ENCODE measurements at places on chromosomes 16 and 17. TPM values are rescaled to one million over a fixed set of nuclear protein-coding genes. Genes with fewer than 3 reads are reported as not detected.

DNA sequence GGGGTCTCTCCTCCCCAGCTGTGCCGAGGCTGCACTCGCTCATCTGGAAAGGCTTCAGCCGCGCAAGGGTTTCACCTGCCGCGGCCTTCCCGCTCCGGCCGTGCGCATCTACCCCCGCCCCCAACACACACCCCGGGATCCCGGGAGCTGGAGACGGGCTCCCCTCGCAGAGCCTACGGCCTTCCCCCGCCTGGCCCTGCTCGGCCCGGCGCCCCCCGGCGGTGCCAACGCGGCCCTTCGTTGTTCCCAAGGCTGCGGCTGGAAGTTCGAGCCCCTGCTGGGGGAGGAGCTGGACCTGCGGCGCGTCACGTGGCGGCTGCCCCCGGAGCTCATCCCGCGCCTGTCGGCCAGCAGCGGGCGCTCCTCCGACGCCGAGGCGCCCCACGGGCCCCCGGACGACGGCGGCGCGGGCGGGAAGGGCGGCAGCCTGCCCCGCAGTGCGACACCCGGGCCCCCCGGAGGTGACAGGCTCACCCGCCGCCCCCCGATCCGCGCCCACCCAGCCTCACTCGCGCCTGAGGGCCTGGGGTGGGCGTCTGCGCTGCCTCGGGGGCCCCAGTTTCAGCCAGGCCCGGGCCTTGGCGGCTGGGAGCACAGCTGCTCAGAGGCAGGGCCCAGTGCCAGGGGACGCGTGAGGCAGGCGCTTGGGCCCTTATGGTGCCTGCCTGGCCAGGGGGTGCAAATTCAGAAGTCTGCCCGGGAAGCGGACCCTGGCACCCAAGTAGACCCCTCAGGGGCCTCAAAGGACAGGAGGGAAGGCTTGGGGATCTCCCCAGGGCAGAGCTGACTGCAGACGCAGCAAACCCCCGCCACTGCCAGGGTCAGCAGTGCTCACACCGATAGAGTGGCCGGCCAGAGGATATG lies 11.2 kb downstream of the GALK1 start:
- DNase-seq: peak; percentile 48

GRCh38 chr17:51046514-51047384 lies 73.9 kb downstream of the SPAG9 start:
- DNase-seq: peak; percentile 38

- DNase-seq: no peak
These were observed 13.4 kb downstream of the ABCA8 start for GRCh38 chr17:68941761-68942160.

- DNase-seq: no peak
These were observed 9.1 kb upstream of the MMD start for GRCh38 chr17:55430541-55431288.

DNA sequence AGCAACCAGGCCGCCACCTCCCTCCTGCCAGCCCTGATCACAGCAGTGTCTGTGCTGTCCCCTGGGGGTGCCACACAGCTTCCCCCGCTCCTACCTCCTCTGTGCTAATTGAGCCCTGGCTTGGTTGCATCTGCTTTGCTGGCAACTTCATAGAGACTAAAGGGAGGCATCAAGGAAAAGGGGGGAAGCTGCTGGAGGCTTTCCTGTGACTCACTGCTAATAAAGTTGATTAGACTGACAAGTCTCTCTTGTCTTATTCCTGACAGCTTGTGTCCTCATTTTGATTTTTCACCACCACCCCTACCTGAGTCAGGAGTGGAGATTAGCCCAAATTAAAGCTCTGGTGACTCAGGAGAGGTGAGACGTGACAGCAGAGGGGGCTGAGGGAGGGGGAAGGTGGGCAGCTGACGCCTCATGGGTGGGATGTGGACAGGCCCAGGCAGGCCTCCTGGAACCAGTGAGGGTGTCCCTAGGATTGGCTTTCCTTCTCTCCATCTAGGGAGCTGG lies 310.0 kb downstream of the CBLN1 start:
- no peak for DNase-seq

GRCh38 chr16:86566601-86566965 lies at the start of gene FOXC2:
Gene FOXC2, plus strand, starts transcription at chr16:86566829. Its CDS starts 507 bp downstream, at chr16:86567336.
- DNase-seq: peak; percentile 70

DNA sequence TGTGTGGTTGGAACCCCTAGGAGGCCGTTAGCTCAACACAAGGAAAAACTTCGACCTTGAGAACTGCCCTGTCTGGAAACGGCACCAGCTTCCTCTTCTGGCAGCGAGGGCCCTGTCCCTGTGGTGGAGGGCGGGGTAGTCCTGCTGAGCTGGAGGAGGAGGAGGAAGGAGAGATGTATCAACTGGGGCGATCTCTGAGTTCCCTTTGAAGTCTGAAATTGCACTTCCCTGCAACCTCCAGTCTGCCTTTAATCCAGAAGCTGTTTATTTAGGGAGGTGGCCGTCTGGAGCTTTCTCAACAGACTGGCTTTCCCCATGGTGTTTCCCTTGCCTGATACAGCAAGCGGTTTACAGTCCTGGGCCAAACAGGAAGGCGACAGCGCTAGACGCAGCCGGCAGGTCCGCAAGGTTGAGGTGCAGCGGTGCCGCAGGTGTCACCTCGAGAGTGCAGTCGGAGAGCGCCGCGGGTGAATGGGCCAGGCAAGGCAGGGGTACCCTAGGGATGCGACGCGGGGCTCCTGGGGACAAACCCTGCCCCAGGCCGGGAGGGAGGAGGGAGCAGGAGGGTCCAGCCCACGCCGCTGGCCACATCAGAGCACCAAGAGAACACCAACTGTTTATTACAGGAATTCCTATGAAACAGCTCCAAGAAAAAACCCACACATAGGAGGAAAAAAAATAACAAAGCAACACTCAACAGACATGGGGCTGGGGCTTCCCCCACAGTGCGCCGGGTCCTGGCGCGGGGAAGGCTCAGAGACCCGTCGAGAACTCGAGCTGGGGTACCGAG lies 11.4 kb upstream of the MRPS23 start:
- peak; percentile 86 for DNase-seq

- no peak for DNase-seq
These were observed 7.8 kb downstream of the CD300A start for GRCh38 chr17:74474043-74474792.

DNA sequence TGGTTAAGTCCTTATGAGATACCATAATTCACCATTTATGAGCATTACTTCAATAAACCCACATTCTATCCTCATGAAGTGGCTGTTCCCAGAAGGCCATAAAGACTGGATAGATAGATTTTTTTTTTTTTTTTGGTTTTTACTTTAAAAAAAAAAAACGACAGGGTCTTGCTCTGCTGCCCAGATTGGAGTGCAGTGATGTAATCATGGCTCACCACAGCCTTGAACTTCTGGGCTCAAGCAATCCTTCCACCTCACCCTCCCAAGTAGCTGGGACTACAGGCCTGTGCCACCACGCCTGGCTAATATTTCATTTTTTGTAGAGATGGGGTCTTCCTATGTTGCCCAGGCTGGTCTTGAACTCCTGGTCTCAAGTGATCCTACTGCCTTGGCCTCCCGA lies 102.3 kb downstream of the XYLT1 start:
- DNase-seq: no peak

DNA sequence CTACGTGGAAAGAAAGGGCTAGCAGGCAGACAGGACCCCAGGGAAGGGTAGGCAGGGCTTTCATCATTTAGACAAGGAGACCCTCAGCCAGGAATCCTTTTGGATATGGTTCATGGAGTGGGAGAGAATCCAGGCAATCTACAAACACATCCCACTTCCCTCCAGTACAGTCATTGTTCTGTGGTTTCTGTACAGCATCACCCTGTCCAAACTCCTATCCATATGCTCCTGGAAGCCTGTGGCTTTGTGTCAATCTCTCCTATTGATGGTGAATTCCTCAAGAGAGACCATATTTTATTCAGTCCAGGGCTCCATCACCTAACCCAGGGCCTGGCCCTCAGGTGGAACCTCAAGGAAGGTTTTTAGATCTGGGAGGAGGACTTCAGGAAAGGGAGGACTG lies 99.2 kb downstream of the SPACA3 start:
- no peak for DNase-seq

GRCh38 chr17:75783069-75783783 lies 1.4 kb upstream of the UNK start:
- no peak for DNase-seq

DNA sequence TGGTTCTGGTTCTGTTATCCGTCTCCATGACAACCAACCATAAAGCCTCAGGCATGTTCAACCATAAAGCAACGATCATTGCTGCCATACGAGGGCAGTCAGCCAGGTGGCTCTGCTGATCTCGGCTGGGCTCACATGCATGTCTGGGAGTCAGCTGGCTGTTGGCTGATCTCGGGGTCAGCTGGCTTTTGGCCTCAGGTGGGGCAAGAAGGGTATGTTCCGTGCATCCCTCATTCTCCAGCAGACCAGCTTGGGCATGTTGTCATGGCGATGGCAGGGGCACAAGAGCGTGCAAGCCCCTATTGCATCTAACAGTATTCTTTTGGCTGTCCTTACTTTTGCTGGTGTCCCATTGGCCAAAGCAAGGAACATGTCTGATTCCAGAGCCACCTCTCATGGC lies 86.2 kb downstream of the ABCC6 start:
- DNase-seq: no peak

GRCh38 chr16:89949756-89950155 lies 1.2 kb downstream of the DEF8 start:
- no peak for DNase-seq

GRCh38 chr17:82108496-82108945 lies 10.5 kb upstream of the FASN start:
- DNase-seq: no peak

The TBC1D3G gene
- total RNA-seq: not detected

The OR1D2 gene
- not detected for total RNA-seq

The PSMC3IP gene
- 11.6 TPM for total RNA-seq

The CTRB1 gene
- total RNA-seq: 19.1 TPM

The EPOP gene
- total RNA-seq: 1.8 TPM

The ITGAD gene
- total RNA-seq: 0.05 TPM

The DPEP2 gene
- 0.88 TPM for total RNA-seq
